ENCODE measurements at places on chromosomes 4 and X. TPM values are rescaled to one million over a fixed set of nuclear protein-coding genes. Genes with fewer than 3 reads are reported as not detected.

DNA sequence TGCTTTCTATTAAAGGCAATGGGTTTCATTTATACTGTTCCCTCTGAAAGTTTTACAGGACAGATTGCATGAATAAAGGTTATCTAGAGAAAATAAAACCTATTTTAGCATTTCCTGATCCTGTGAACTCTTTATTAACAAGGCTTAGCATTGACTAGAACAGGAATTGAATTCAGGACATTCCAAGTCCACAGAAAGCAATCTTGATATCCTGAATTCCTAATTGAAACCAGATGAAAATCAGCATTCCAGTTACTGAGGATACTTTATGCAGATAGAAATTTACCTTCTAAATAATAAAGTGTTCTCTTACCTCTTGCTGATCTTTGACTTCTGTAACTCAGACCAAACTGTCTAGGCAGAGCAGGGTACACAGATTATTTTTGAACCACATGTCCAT is 151.4 kb downstream of the ZNF518B start:
- DNase-seq: no peak

- DNase-seq: no peak
These were observed 6.3 kb upstream of the CSN3 start for GRCh38 chr4:70236125-70236524.

GLA gene
- 13.9 TPM for polyA plus RNA-seq

PAGE2 gene
- not detected for polyA plus RNA-seq

STK26 gene
- polyA plus RNA-seq: 44.0 TPM

Data from forelimb muscle (tissue), 1 donor.